ENCODE measurements at places on chromosomes 16 and 17. TPM values are rescaled to one million over a fixed set of nuclear protein-coding genes. Genes with fewer than 3 reads are reported as not detected.

The C16orf74 gene
- total RNA-seq, result 3.8 TPM

The CDRT4 gene
- 3.6 TPM for total RNA-seq

The ZNF771 gene
- total RNA-seq, result 5.9 TPM

The ABHD15 gene
- 5.0 TPM for total RNA-seq

The PRKAR1A gene
- 195 TPM for total RNA-seq

The COIL gene
- total RNA-seq, result 11.8 TPM

The HEATR9 gene
- not detected for total RNA-seq

The CLTC gene
- total RNA-seq, result 212 TPM

The SCGB1C2 gene
- total RNA-seq, result not detected

The VASN gene
- total RNA-seq, result 16.2 TPM

The ADAT1 gene
- total RNA-seq, result 29.7 TPM

DNA sequence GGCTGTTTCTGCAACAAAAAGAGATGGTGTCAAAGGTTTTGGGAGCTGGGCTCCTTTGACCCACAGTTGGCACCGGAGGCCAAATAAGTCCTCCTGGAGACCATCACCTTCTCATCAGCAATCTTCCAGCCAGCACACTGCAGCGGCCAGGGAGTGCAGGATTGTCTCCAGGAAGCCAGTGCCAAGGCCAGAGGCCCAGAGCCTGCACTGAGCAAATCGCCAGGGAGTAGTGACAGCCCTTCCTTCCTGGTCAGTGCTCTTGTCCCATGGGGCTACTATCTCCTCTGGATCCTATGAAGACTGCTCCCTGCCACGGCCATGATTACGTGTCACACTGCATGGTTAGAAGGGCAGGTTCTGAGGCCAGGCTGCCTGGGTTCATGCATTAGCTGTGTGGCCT is 134.3 kb upstream of the CRHR1 start:
- H3K36me3 ChIP-seq, result no peaks in the 10 kb centered on the region
- no peak overlapping the region for H3K4me3 ChIP-seq
- H3K27ac ChIP-seq, result no peak overlapping the region
- no peaks in the 10 kb centered on the region for H3K27me3 ChIP-seq
- no peak for DNase-seq
- H3K4me1 ChIP-seq, result no peaks in the 10 kb centered on the region

DNA sequence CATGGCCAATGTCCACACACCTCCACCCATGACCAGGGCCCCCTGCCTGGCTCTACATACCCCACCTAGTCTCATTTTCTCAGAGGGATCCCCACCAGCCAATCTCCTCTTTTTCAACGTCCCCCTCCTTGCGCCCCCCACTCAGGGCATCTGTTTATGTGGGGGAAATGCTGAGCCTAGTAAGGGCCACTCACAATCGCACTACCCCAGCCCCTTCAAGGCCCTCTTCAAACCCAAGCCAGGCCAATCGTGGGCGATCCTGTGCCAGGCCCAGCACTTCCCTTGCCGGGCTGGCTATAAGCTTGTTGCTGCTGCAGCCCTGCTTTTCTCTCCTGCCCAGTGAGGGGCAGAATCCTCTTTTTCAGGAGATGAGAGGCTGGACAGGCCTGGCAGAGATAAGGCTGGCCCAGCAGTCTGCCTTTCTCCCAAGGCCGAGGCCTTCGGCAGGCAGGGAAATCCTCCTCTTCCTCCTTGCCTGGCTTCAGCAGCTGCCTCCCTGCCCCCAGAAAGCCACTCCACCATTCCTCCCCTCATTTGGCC is 16.1 kb downstream of the HSD11B2 start:
- H3K36me3 ChIP-seq, result peaks cover 98% of the 10 kb centered on the region
- DNase-seq, result no peak
- H3K4me1 ChIP-seq, result peaks cover 15% of the 10 kb centered on the region
- H3K27me3 ChIP-seq, result no peaks in the 10 kb centered on the region
- H3K27ac ChIP-seq, result peak overlapping the region; percentile 11
- H3K4me3 ChIP-seq, result no peak overlapping the region

DNA sequence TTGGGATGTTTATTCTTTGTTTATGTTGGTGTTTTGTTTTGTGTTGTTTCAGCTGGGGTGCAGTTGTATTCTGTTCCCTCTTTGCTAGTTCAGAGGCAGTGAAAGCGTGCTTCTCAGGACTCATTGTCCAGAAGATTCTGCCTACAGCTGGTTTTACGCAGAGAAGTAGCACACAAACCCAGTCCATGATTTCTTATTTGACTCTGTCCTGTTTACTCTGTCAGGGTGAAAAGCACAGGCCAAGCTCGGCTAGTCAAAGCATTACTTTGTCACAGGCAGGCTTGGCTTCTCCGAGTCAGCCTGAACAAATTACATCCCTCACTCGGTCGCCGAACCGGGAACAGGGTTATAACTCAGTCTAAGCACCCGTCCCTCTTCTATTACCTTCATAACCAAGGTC is 435.0 kb downstream of the MAF start:
- H3K27me3 ChIP-seq, result no peaks in the 10 kb centered on the region
- peak overlapping the region; percentile 15 for H3K27ac ChIP-seq
- no peak for DNase-seq

- H3K4me1 ChIP-seq, result no peaks in the 10 kb centered on the region
- H3K4me3 ChIP-seq, result no peak overlapping the region
- H3K27ac ChIP-seq, result no peak overlapping the region
- DNase-seq, result no peak
Observed at GRCh38 chr17:42841975-42842685, 2.2 kb upstream of the AOC2 start.

- H3K4me3 ChIP-seq, result no peak overlapping the region
- no peak overlapping the region for H3K27ac ChIP-seq
Observed at GRCh38 chr16:85402910-85403692, 210.0 kb upstream of the GSE1 start.

GRCh38 chr17:28256370-28256769 is 62.6 kb upstream of the TMEM97 start:
- no peak overlapping the region for H3K27ac ChIP-seq
- no peaks in the 10 kb centered on the region for H3K36me3 ChIP-seq
- H3K4me1 ChIP-seq, result peaks cover 12% of the 10 kb centered on the region
- H3K27me3 ChIP-seq, result peaks cover 63% of the 10 kb centered on the region
- no peak for DNase-seq
- no peak overlapping the region for H3K4me3 ChIP-seq

- no peak overlapping the region for H3K4me3 ChIP-seq
- DNase-seq, result no peak
- H3K27me3 ChIP-seq, result no peaks in the 10 kb centered on the region
- peaks cover 16% of the 10 kb centered on the region for H3K4me1 ChIP-seq
Observed at GRCh38 chr16:2090481-2090776, 42.6 kb downstream of the TSC2 start.

DNA sequence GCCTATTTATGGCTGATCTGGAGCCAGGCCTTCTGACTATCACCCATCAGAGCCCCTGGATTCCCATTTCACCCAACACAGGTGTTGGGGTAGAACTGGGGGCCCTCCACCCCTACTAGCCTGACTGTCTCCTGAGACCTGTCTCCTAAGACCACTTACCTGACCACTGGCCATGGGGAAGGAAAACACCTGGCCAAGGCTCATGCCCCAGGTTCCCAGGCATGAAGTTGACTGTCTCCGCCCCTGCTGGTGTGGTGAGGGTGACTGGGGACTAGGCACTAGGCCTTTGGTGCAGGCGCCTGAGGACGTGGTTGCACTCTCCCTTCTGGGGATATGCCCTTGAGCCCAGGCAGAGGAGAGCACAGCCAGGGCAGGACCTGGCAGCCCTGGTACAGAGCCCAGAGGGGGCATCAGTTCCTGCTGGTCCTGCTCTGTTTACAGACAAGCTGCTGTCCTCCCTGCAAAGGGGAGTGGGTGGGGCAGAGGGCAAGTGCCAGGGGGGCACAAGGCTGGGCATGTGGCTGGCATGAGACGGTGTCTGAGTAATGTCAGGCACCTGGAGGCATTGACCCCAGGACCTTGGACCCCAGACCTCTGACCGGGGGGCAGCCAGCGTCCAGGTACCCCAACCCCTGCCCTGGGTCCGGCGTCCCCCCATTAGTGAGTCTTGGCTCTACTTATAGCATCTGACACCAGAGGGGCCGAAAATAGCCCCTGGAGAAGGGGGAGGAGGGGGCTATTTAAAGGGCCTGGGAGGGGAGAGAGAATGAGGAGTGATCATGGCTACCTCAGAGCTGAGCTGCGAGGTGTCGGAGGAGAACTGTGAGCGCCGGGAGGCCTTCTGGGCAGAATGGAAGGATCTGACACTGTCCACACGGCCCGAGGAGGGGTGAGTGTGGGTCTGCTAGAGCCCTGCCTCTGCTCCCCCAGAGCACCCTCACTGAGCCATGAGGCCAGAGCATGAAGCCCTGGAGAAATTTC is at the start of gene TCAP:
TSS of gene TCAP (plus strand) at position 769 of the 981 bp plus-strand sequence. CDS start at position 780, 11 bp downstream.
- H3K36me3 ChIP-seq, result peaks cover 13% of the 10 kb centered on the region
- no peak for DNase-seq
- H3K4me1 ChIP-seq, result peaks cover 92% of the 10 kb centered on the region
- H3K27ac ChIP-seq, result no peak within 1 kb of the TSS
- H3K27me3 ChIP-seq, result no peaks in the 10 kb centered on the region

DNA sequence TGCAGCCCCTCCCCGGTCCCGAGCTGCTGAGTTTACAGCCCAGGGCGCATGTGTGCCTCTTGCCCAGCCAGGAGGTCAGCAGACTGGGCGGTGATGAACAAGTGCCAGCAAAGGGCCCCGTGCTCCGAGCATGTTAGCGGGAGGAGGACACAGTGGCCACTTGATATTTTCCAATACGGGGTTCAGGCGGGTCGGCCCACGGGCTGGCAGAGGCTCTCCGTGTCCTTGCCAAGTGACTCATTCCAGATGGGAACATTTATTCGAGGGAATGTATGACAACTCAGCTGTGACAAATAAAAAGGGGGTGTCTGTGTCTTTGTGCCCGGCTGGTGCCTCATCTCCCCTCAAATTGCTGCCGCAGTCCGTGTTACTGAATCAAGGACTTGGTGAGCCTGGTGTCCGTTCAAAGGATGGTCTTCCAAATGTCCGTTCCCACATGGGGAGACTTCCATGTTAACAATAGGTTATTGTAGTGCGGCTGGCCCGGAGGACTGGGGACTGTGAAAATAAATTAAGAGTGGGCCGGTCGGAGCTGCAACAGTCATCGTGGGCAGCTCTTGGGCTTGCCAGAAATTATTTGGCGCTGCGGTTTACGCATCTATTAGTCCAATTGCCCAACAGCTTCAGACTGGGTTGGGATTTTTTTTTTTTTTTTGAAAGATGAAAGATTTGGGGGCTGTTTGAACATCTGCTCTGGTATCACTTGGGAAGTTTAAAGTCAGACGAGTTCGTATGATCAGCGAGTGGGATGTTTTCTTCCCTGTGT is 174.0 kb upstream of the CIBAR2 start:
- peaks cover 8% of the 10 kb centered on the region for H3K4me1 ChIP-seq
- no peak overlapping the region for H3K27ac ChIP-seq
- no peak for DNase-seq
- H3K36me3 ChIP-seq, result no peaks in the 10 kb centered on the region
- H3K27me3 ChIP-seq, result peaks cover 61% of the 10 kb centered on the region
- H3K4me3 ChIP-seq, result no peak overlapping the region

DNA sequence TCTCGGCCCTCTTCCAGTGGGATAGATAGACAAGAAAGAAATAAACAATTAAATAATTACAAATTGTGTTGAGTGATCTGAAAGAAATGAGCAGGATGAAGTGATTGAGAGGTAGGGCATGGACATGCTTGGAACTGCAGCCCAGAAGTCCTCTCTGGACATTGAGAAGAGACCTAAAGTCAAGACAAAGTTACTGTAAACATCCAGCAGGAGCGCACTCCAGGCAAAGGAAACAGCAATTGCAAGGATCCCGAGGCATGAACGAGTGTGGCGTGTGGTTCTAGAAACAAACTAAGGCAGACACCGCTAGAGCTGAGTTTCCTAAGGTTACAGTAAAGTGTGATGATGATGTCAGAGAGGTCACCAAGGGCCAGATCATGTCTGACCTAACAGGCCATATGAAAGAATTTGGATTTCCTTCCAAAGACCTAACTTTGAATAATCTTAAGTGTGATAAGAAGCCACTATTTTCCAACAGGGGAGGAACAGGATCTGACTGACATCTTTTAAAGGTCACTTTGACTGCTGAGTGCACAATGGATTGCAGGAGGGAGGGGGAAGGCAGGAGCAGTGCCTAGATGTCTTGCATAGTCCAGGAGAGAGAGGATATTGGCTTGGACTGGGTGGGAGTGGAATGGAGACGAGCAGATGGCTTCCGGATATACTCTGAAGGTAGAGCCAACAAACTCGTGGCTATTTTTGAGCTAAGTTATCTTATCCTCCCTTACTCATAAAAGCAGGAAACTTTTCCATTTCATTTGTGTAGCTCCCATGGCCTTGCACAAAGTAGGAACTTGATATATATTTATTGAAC is 19.0 kb downstream of the ABCC12 start:
- H3K4me3 ChIP-seq, result no peak overlapping the region
- no peaks in the 10 kb centered on the region for H3K27me3 ChIP-seq
- H3K36me3 ChIP-seq, result no peaks in the 10 kb centered on the region
- no peaks in the 10 kb centered on the region for H3K4me1 ChIP-seq
- DNase-seq, result no peak
- H3K27ac ChIP-seq, result no peak overlapping the region

GRCh38 chr17:74020522-74020921 is 183.0 kb upstream of the RPL38 start:
- no peak overlapping the region for H3K27ac ChIP-seq
- H3K4me3 ChIP-seq, result no peak overlapping the region
- no peak for DNase-seq
- no peaks in the 10 kb centered on the region for H3K36me3 ChIP-seq

DNA sequence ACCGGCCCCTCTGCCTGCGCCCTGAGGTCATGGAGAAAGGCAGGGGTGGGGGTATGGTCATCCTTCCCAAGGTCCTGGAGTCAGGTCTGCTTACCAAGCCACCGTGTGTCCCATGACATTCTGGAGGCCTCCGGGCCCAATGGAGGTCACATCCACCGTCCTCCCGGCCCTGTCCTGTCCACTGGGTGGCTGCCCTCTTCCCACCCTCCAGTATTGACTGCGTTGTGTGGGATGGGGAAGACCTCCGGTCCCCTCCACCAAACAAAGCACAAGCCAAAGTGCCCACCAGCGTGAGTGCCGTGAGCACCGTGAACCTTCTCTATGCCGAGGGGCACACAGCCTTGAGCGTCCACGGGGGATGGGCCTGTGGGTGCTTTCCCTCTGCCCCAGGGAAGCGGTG is 37.2 kb downstream of the LMF1 start:
- H3K27ac ChIP-seq, result no peak overlapping the region
- no peaks in the 10 kb centered on the region for H3K36me3 ChIP-seq
- H3K4me1 ChIP-seq, result no peaks in the 10 kb centered on the region
- no peaks in the 10 kb centered on the region for H3K27me3 ChIP-seq
- H3K4me3 ChIP-seq, result no peak overlapping the region

DNA sequence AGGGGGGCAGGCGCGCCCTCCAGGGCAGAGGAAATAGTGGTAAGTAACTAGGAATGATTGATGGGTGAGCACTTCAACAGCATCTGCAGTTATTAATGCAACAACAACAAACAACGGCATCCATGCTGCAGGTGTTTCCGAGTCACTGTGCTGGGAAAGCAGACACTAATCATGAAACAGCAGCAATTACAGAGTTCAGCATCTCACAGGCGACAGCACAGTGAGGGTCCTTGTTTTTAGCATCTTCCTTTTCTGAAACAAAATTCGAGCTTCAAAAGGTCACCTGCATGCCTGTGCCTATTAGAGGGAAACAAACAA is 191.9 kb downstream of the SLC39A11 start:
- H3K36me3 ChIP-seq, result peaks cover 12% of the 10 kb centered on the region
- H3K27ac ChIP-seq, result no peak overlapping the region
- DNase-seq, result no peak
- H3K27me3 ChIP-seq, result no peaks in the 10 kb centered on the region
- H3K4me3 ChIP-seq, result no peak overlapping the region

- H3K4me1 ChIP-seq, result peaks cover 24% of the 10 kb centered on the region
- no peaks in the 10 kb centered on the region for H3K27me3 ChIP-seq
- H3K4me3 ChIP-seq, result no peak overlapping the region
- no peaks in the 10 kb centered on the region for H3K36me3 ChIP-seq
Observed at GRCh38 chr17:59299400-59300092, 31.9 kb upstream of the YPEL2 start.

GRCh38 chr17:27578718-27579085 is 52.3 kb upstream of the LGALS9 start:
- DNase-seq, result no peak
- no peak overlapping the region for H3K4me3 ChIP-seq
- peaks cover 21% of the 10 kb centered on the region for H3K4me1 ChIP-seq
